Neural crest cell (in vitro differentiated cells): ENCODE measurements at places on chromosomes 16 and 17.

DNA sequence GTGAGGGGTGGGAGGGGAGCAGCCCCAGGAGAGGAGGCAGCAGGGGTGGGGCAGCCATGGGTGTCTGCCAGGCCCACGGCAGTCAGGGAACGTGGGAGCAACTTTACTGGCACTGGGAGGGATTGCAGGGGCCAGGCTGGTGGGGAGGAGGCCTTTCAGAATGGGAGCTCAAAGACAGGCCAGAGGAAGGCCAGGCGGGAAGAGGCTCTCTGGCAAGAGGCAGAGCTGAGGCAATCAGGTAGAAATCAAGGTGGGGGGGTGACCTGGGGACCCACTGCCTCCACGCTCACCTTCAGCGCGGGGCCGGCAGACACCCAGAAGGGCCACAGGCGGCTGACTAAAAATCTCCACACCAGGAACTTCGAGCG lies 11.9 kb upstream of the GSE1 start:
- DNase-seq: no peak

DNA sequence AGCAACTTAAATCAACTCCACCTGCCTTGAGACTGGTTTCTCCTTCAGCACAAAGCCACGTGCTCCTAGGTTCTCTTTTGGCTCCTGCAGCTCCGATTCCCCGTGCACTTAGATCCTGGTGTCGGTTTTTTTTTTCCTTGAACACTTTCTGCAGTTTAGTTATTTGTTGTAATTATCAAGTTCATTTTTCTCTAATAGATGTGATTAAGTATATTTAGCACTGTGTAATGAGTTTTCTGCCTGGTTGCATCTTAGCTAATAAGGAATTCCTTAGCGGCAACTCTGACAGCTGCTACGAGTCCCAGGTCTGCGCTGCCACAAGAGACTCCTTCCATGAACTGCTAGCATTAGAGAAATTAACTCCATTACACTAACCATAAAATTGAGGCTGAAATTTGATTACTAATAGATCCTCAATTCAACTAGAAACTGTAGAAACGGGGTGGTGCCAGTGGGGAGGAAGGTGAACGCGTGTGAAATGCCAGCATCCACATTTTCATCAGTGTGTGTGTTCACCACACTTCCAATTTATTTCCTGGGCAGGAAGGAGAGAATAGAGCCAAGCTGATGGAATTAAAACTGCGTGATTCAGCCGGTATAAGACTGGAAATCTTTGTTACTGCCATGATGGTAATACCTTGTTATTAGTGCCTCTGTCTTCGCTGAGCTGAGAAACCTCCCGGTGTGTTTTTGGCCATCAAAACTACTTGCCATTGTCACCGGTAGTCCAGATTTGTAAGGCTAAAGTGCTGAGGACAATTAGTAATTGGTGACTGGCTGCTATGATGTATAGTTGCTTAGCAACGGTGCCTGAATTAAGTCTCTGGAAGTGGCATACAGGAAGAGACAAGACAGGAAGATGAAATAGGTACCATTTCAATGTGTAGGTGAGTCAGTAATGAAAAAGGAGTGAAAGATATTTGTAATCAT lies 232.4 kb downstream of the IRX3 start:
- DNase-seq: no peak

GRCh38 chr16:84117494-84117843 lies 727 bp upstream of the MBTPS1 start:
- no peak for DNase-seq

DNA sequence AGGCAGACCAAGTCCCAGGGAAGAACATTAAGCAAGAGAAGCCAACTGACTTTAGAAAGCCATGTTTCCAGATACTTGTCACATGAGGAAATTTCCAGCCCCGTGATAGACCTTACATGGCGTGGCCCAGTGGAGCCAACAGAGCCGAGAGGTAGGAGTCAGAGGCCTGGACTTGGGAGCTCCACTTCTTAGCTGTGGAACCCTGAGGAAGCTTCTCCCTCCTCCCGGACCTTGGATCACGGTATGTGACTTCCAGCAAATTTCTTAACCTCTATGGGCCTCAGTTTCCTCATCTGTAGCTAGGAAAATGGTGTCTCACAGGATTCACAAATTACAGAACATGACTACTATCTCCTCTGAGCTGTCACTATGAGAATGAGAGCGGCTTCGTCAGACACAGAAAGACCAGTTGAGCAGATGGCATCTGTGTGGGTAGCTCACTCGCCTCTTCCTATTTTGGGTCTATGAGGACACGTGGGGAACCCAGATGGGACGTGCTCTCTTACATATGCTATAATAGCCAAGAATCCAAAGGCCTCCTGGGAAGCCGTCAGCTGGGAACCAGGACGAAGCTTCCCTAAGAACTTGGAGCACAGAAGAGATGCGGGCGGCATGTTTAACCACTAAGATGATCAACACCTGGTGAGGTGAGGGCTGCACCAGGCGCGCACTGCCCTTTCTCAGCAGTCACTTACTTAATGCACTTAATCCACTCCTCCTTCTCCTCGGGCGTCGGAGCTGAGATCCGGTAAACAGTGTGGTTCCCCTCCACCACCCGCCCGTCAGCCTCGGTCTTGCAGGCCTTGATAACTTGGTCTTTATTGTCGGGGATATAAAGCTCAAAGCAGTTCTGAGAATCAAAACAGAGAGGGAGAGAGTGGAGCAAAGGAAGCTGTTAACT lies 102.3 kb downstream of the CYTH1 start:
- DNase-seq: no peak

GRCh38 chr16:69555437-69555836 lies 10.3 kb upstream of the NFAT5 start:
- DNase-seq: no peak

GRCh38 chr17:7560172-7561027 lies 1.3 kb upstream of the SENP3 start:
- DNase-seq: peak; percentile 76

DNA sequence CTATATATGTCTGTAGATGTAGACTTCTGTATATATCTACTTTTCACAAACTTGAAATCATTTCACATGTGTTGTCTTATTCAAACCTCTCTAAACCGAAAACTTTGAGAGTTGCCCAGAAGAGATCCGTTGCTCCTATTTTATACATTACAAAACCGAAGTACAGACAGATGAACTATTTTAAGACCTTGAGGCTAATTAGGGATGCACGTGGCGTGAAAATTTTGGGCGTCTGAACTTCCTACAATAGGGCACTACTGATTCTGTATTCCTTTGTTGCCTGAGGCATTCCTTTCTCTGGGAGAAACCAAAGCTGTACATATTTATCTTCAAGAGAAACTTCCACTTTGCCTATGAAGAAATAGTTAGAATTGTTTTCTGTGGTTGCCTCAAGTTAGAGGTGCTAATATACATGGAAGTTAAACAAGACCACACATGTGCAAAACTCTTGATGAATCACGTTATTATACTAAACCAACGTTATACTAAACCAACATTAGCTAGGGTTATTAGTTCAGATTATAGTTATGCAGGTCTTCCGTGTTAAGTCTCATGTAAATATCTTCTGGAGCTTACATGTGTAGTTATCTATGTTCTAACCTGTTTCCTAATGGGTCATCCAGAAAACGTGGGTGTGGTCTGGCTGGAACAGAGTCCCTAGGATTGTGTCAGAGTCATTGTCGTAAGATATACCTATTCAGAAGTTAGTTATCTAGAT lies 111.2 kb downstream of the RBFOX1 start:
- DNase-seq: no peak

DNA sequence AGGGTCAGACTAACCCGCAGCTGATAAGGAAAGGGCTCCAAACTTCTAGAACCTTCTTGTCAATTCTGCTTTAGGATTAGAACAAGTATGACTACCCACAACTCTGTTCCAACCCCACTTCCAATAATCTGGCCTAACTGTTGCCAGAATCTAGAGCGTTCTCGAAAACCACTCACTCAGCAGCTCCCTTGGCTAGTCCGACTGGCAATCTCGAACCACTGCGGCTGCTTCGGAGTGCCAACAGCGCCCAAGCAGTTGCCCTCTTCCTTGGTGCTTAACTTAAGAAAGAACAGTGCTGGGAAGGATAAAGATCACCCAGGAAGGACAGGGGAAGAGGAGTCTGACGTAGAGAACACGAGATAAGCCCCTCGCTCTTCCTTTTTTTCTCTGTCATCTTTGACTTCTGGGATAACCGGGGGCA lies 818 bp downstream of the DNAJC7 start:
- no peak for DNase-seq
